ENCODE measurements at places on chromosomes 2 and 18.

- peak; percentile 72 for DNase-seq
These were observed 42.0 kb upstream of the ZDBF2 start for GRCh38 chr2:206232287-206233035.

- no peak for DNase-seq
These were observed 23.7 kb downstream of the LBH start for GRCh38 chr2:30255026-30255425.

GRCh38 chr2:152581360-152581759 lies 135.9 kb downstream of the PRPF40A start:
- DNase-seq = no peak

DNA sequence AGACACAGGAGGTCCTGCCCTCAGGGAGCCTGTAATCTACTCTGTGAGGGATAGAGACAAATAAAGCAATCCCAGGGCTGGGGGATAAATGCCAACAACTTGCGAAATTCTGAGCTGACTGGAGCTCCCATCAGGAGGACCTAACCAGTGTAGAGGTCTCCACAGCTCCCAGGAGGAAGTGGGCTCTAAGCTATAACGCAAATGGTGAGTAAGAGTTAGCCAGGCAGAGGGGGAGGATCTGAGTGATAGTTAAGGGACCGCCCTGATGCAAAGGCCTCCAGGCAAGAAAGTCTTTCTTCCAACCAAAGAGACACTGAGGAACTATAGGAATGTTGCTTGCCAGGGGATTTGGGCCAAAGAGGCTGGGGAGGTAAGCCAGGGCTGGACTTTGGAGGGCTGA lies 16.0 kb upstream of the ZNF532 start:
- no peak for DNase-seq

DNA sequence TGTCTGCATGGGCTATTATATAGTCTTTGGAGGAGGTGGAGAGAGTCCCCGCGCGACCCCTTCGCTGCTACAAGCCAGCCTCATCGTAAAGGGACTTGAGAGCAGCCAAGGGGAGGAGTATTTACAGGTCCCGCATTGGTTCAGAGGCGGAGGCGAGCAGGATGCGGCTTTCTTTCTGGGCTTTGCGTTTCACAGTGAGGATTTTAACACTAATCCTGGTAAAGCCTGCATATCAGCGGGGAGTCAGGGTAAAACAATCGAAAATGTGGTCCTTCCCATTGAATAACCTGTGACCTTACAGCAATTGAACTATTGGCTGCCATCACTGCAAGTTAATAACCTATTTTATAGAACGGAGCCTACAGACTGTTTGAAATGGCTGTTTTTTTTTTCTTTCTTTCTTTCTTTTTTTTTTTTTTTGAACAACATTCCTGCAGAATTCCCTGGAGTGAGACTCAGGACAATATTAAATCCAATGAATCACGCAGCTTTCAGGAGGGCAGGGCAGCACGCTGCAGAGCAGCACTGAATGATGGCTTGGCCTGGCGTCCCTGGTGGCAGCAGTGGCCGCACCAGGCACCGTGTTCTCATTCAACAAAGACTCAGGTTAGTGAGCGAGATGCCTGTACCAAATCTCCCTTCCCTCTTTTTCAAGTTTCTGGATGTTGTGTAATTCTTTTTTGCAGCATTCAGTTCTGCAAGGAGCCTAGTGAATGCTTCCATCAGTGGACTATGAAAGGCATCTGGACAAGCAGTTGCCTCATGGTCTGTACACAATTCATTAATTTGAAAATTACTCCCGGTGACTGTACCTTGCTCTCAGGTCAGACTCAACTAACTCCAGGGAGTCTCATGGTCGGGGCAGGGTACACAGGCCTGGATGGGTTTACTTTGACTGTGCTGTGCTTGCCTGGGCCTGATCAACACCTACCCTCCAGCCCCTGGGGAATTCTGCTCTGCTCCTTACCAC lies 19.8 kb downstream of the SMIM21 start:
- no peak for DNase-seq

DNA sequence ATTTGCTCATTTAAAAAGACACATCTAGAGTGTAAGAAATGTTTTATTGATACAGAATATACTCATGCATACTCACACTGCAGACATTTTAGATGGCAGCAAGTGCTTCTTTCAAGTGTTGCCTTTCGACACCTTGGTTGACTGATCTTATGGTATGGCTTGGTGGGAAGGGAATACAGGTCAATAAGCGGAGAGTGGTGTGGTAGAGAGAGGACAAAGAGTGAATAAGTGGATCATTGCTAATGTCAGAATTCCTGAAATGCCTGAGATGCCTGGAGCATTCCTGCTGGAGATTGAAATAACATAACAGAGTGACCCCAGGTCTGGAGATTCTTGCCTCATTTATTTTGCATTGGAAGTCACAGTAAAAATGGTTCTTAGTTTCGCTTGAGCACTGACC lies 76.7 kb downstream of the RND3 start:
- no peak for DNase-seq

GRCh38 chr2:170250584-170250983 lies 72.6 kb downstream of the MYO3B start:
- no peak for DNase-seq

DNA sequence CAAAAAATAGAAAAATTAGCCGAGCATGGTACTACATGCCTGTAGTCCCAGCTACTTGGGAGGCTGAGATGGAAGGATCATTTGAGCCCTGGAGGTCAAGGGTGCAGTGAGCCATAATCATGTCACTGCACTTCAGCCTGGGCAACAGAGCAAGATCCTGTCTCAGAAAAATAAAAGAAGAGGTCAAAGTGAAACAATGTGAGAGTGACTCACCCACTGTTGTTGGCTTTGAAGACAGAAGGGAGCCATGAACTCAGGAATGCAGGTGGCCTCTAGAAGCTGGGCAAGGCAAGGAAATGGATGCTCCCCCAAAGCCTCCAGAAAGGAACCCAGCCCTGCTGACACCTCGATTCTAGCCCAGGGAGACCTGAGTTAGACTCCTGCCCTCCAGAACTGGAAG lies 3.7 kb upstream of the TMEM214 start:
- no peak for DNase-seq

- DNase-seq = no peak
These were observed 264.2 kb downstream of the C1D start for GRCh38 chr2:67798541-67799160.

- no peak for DNase-seq
These were observed 456.1 kb downstream of the LPIN1 start for GRCh38 chr2:12202313-12203075.

DNA sequence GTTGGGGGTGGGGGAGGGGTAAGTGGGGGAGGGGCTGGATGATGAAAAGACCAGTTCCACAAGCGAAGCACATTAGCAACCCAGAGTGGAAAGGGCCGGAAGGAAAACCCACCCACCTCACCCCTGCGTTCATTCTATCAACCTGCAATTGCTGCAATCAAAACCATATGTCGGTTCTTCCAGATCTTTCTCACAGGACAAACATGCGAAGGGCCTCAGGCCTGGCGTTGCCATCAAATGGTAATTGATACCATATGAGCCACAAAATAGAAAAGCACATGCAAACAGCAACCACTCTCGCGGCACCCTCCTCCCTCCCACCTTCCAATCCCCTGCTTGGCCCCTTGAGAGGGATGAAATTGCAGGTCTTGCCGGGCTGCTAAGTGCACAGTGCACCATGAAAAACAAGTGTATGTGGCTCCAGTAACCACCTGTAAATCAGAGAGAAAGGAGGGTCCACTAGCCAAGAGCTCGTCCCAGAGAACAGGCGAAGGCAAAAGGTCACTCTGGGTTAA lies 287.5 kb downstream of the TCF4 start:
- no peak for DNase-seq

DNA sequence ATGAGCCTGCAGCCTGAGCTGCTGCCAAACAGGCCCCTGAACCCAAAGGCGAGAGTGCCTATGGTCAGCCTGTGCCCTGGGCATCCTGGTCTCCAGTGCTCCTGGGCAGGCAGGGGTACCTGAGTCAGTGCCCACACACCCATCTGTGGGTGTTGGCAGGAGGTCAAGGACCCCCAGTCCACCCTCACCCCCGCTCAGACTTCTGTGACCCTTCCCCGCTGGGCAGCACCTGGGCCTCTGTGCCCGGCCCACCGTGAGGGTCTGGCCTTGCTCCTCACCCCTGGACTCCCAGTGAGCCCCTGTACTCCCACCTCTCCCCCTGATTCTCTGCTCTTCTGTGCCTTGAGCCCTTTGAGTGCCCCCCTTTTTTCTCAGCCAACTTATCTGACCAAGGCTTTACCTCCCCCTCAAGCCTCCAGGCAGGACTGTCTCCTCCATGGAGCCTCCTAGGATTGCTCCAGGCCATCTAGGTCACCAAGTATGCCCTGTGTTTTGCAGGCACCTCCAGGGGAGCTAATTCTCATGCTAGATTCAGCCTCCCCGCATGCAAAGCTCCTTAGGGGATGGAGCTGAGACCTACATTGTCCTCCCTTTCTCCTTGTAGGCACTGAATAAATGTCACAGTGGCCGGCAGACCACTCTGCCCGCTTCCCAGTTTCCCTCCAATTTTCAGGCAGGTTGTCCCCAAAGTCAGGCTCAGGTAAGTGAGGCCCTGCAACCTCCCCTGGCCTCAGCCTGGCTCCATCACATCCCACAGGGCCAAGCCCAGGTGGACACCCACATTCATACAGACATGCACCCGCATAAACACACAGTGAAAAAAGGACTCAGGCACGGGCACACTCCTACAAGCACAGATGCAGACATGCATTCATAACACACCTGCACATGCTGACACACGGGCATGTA lies 21.9 kb upstream of the PTMA start:
- DNase-seq = no peak

GRCh38 chr2:239026711-239027361 lies 179.0 kb downstream of the TWIST2 start:
- DNase-seq = no peak

- DNase-seq = no peak
These were observed 106.3 kb downstream of the ANTXR1 start for GRCh38 chr2:69119104-69119894.

DNA sequence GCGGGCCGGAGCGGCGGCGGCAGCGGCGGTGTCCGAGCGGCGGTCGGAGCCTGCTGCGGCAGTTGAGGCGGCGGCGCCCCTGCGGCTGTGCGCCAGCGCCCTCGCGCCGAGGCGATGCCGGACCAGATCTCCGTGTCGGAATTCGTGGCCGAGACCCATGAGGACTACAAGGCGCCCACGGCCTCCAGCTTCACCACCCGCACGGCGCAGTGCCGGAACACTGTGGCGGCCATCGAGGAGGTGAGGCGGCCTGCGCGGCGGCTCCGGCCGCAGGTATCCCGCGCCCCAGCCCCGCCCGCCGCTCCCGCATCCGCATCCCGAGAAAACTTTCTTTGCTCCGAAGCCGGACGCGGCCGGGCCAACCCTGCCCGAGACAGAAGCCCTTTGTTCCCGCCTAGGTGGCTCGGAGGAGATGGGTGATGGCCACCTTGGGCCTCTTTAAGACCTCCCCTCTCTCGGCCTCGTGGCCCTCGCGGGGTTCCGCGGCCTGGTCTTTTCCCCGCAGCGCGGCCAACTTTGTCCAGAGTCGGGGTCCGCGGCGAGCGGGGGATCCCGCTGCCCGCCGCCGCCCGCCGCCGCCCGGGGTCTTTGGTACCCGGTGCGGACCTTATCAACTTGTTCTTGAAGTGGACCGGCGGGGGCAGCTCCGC lies 504 bp downstream of the ASAP2 start:
- DNase-seq = no peak

DNA sequence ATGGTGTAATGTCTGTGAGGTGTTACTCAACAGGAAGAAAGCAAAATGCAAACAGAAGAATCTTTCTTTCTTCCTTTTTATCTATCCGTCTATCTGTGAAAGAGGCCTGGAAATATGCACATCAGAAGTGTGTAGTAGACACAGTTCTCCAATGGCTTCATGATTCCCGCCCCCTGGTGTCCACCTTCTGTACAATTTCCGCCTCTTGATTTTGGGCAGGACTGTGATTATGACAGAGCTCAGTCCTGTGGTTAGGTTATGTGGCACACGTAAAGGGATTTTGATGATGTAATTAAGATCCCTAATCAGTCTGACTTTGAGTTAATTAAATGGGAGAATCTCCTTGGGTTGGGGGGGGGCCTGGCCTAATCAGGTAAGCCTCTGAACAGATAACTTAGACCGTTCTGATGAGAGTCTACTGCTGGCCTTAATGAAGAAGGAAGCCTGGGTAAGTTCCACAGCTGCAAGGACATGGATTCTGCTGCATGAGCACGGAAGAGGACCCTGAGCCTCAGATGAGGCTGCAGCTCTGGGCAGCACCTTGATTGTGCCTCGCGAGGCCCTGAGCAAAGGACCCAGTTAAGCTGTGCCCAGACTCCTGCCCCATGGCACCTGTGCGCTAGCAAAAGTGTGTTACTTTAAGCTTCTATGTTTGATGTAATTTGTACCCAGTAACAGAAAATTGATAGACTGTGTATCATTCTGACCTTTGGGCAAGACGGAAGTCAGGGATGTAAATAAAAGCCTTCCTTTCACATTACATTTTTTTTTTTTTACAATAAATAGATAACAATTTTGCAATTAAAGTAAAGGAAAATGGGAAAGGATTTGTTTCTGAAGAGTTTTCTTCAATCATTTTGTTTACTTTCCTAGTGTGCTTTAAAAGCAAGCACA lies 11.3 kb upstream of the KCNF1 start:
- DNase-seq = no peak

DNA sequence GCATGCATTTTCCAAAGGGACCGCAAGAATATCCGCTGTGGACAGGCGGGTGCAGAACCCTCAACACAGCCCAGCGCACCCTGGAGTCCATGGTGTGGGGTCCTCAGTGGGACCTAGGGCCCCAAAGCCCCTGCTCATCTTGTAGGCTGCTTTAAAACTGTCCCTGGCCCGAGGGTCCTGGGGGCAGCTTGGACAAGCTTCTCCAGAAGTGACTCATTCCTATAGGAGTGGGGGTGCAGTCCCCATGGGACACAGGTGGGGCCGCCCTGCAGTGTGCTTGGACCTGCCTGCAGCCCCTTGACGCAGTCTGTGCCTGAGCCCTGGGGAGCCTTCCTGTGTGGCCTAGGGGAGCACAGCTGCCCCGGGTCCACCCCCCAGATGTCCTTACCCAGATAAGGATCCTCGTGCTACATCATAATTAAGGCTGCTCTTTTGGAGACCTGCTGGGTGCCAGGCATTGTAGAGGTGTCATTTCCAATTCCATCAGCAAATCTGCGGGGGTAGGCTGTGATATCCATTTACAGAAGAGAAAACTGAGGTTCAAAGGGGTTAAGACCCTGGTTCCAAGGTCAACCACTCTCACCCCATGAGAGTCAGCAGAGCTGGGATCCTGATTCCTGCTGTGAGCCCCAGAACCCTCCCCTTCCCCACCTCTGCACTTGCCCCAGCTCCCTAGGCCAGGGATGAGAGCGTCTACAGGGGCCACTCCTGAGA lies 1.7 kb upstream of the HS6ST1 start:
- DNase-seq = no peak

GRCh38 chr18:62942578-62942977 lies 227.2 kb downstream of the PHLPP1 start:
- DNase-seq = no peak

DNA sequence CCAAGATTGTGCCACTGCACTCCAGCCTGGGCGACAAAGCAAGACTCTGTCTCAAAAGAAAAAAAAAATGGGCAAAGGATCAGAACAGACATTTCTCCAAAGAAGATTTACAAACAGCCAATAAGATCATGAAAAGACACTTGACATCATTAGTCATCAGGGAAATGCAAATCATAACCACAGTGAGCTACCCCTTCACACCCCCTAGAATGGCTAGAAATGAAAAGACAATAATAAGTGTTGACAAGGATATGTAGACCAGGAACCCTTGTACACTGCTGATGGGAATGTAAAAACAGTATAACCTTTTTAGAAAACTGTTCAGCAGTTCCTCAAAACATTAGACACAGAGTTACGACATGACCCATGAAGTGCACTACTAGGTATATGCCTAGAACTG lies 18.4 kb upstream of the MTERF4 start:
- no peak for DNase-seq
